KG1 (cell line): ENCODE measurements at places on chromosomes 6 and 20.

DNA sequence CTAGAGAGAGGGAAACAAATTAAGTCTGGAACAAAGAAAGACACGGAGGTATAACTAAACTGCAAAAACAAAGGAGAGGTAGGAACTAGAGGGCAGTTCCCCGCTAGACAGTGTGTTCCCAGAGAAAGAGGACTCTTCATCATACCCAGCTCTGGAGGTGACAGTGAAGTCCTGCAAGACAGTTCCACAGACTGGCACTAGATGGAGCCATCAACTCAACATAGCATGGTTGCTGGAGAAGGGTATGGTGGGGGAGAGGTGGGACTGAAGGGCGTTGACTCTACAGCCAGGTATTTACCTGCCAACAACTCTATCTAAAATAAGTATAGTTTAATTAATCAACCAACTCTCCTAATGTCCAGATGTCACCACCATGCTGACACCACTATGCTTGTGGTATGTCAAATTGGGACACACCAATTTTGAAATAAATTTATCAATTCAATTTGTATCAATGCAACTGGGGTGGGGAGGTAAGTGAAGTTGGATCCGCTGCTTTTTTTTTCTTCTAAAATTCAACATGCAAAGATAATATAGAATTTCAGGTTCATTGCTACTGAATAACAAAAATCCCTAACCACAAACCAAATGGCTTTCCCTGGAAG lies 9.7 kb downstream of the BACH2 start:
- DNase-seq = no peak

GRCh38 chr6:37877373-37878149 lies 58.0 kb downstream of the ZFAND3 start:
- DNase-seq = no peak

DNA sequence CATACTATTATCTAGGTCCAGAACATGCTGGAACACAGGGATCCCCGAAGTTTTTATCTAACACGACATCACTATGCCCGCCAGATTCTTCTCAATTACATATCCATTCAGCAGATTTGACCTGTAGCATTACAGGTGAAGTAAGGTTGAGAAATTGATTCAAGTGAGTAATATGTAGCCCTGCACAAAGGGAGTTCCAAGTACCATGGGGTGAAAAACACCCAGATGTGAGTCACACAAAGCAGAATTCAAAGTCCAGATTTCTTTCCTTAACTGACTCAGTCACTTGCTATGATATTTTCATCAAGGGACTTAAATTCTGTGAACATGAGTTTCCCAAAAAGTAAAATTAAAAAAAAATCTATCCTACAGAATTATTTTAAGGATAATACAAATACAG lies 655.4 kb upstream of the PTCHD4 start:
- no peak for DNase-seq

- no peak for DNase-seq
These were observed 14.5 kb downstream of the BCL2L1 start for GRCh38 chr20:31707994-31708735.

- no peak for DNase-seq
These were observed 9.0 kb downstream of the EXOC2 start for GRCh38 chr6:683742-684440.

DNA sequence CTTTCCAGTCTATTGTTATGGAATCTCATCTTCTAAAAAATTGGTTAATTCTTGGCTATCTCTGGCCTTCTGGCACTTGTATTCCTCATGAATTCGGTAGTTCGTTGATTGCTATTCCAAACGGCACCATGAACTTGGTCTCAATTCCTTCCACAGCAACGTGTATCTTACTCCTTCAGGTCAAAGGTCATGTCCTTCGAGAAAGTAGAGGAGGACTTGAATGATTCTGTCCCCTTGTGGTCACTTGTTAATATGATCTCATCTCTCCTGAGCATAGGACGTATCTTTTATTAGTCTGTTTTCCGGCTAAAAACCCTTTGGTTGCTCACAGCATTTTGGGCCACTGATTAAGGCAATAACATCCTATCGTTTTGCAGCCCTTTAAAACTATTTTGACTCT lies 9.4 kb downstream of the TLDC2 start:
- DNase-seq = no peak

DNA sequence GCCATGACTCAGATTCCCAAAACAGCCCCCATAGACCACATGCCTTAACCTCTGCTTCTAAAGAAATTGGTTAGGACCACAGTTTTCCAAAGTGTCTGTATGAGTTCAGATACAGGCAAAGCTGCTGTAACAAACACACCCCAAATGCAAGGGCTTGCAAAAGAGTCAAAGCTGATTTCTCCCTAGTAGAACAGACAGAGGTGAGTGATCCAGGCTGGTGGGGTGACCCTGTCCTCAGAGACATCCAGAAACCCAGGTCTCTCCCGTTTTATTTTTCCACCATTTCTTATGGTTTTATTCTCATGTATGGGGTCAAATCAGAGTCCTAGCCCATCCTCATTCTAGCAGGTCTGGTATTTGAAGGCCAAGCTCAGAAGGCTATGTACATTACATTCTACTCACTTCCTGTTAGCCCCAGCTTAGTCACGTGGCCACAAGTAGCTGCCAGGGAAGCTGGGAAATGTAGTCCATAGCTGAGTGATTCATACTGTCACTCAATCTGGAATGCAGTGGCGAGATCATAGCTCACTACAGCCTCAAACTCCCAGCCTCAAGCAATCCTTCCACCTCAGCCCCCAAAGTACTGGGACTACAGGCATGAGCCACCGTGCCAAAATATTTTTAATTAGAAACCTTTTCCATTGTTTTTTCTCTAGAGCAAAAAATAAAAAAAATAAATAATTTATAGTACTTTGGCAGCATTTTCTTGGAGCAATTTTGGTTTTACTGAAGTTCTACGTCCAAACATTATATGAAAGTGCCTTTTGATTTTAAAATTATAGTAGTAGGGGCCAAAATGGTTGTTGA lies 175.2 kb downstream of the ZMYND8 start:
- DNase-seq = no peak
